Large intestine (tissue), 12 donors: ENCODE measurements at places on chromosomes 5 and 9. TPM values are rescaled to one million over a fixed set of nuclear protein-coding genes. Genes with fewer than 3 reads are reported as not detected.

SLC25A2 gene
- 0.04 TPM for polyA plus RNA-seq

MARCHF6 gene
- polyA plus RNA-seq, result 117 TPM

RGS7BP gene
- 1.1 TPM for polyA plus RNA-seq

RANBP17 gene
- polyA plus RNA-seq, result 5.8 TPM

ARL14EPL gene
- polyA plus RNA-seq, result not detected

PHYHD1 gene
- 19.0 TPM for polyA plus RNA-seq

PRSS3 gene
- polyA plus RNA-seq, result 97.9 TPM

MOB3B gene
- polyA plus RNA-seq, result 34.7 TPM

SLC27A4 gene
- polyA plus RNA-seq, result 33.7 TPM

TGFBI gene
- 99.6 TPM for polyA plus RNA-seq

CNTLN gene
- 4.5 TPM for polyA plus RNA-seq

FAT2 gene
- 0.75 TPM for polyA plus RNA-seq

PSAT1 gene
- 4.9 TPM for polyA plus RNA-seq

HBEGF gene
- 4.7 TPM for polyA plus RNA-seq

SUSD3 gene
- polyA plus RNA-seq, result 7.6 TPM

DNA sequence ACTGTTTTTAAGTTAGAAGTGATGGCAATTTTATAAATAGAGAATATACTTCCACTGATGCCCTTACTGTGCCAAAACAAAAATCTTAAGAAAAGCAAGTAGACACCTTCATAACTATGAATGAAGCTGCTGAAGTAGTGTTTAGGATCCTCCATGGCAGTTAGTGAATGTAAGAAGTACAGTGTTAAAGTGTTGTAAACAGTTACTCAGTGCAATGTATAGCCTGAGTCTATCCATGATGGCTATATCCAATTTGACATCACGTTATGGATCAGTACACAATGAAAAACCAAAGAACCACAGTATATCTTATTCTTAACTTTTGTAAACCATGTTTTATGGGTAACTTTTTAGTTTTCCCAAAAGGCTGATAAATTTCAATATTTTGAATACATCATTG lies 7.1 kb downstream of the CCNG1 start:
- H3K4me3 ChIP-seq, result no peak overlapping the region
- DNase-seq, result no peak
- H3K27ac ChIP-seq, result no peak overlapping the region
- no peaks in the 10 kb centered on the region for H3K27me3 ChIP-seq

DNA sequence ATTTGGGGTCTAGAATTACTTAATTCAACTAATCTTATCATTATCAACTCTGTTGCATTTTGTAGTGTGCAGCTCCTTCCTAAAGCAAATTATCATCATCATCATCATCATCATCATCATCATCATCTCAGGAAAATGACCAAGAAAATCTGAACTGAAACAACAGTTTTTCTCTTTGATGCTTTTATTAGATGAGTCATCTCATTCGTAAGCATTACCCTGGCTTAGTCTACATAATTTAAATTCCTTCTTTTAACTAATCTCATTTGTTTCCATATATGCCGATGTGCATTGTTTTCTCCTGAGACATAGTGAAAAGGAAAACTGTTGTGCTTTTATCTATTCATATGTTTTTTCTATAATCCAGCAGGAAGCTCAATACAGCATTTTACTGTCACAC lies 173.0 kb upstream of the PDE4D start:
- no peaks in the 10 kb centered on the region for H3K4me1 ChIP-seq
- H3K27ac ChIP-seq, result no peak overlapping the region
- no peaks in the 10 kb centered on the region for H3K27me3 ChIP-seq
- H3K36me3 ChIP-seq, result no peaks in the 10 kb centered on the region
- no peak for DNase-seq
- H3K4me3 ChIP-seq, result no peak overlapping the region

- no peaks in the 10 kb centered on the region for H3K27me3 ChIP-seq
- no peak overlapping the region for H3K4me3 ChIP-seq
- H3K36me3 ChIP-seq, result no peaks in the 10 kb centered on the region
- peaks cover 53% of the 10 kb centered on the region for H3K4me1 ChIP-seq
Observed at GRCh38 chr5:56412601-56413379, 179.7 kb upstream of the ANKRD55 start.

GRCh38 chr5:116078199-116078598 lies 6.6 kb upstream of the COMMD10 start:
- H3K36me3 ChIP-seq, result no peaks in the 10 kb centered on the region
- H3K4me1 ChIP-seq, result no peaks in the 10 kb centered on the region
- no peak overlapping the region for H3K4me3 ChIP-seq
- H3K27me3 ChIP-seq, result no peaks in the 10 kb centered on the region
- no peak overlapping the region for H3K27ac ChIP-seq
- no peak for DNase-seq

GRCh38 chr9:35646533-35647265 lies 4.0 kb downstream of the SIT1 start:
- peaks cover 4% of the 10 kb centered on the region for H3K4me1 ChIP-seq
- H3K27me3 ChIP-seq, result no peaks in the 10 kb centered on the region
- H3K36me3 ChIP-seq, result no peaks in the 10 kb centered on the region
- H3K4me3 ChIP-seq, result peak overlapping the region; percentile 73
- peak; percentile 94 for DNase-seq

GRCh38 chr5:129996896-129997295 lies 92.6 kb downstream of the CHSY3 start:
- H3K4me1 ChIP-seq, result no peaks in the 10 kb centered on the region
- no peaks in the 10 kb centered on the region for H3K27me3 ChIP-seq
- DNase-seq, result no peak
- no peak overlapping the region for H3K27ac ChIP-seq

GRCh38 chr9:34510497-34511468 lies 12.0 kb downstream of the ENHO start:
- peaks cover 4% of the 10 kb centered on the region for H3K4me1 ChIP-seq
- no peak overlapping the region for H3K27ac ChIP-seq
- H3K4me3 ChIP-seq, result no peak overlapping the region
- H3K36me3 ChIP-seq, result no peaks in the 10 kb centered on the region
- DNase-seq, result peak; percentile 13
- H3K27me3 ChIP-seq, result no peaks in the 10 kb centered on the region

DNA sequence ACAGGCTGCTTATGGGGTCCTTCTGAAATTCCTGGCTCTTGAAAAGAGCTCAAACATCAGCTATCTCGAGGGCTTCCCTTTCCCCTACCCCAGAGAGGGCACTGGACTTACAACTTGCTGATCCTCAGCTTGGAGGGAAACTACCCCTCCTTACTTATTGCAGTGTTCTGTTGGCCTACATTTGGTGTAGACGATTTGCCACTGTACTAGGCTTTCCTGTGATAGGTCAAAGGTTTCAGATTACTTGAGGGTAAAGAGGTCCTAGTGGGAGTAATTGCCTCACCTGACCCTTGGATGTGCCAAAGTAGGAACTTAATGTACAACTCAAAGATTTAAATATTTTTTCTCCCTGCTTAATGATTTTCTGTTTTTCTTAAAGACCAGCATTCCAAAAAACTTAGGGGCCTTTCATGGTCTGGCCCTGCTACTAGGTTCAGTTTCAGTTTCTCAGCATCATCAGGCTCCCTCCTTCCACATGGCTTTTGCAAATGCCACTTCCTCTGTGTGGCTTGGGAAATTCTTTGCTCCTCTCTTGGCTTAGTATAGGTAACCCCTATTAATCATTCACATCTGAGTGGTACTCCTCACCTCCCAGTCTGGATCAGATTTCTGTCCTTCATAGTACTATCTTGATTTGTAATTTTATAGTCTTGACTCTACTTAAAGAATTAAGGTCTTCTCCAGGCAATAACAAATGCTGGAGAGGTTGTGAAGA lies 32.4 kb downstream of the CYSTM1 start:
- no peak overlapping the region for H3K4me3 ChIP-seq
- peaks cover 5% of the 10 kb centered on the region for H3K4me1 ChIP-seq
- H3K27ac ChIP-seq, result no peak overlapping the region
- no peaks in the 10 kb centered on the region for H3K27me3 ChIP-seq

- peaks cover 8% of the 10 kb centered on the region for H3K36me3 ChIP-seq
- no peak overlapping the region for H3K27ac ChIP-seq
- no peak for DNase-seq
- no peaks in the 10 kb centered on the region for H3K27me3 ChIP-seq
- H3K4me1 ChIP-seq, result peaks cover 20% of the 10 kb centered on the region
Observed at GRCh38 chr9:109249615-109250014, 71.2 kb downstream of the EPB41L4B start.

DNA sequence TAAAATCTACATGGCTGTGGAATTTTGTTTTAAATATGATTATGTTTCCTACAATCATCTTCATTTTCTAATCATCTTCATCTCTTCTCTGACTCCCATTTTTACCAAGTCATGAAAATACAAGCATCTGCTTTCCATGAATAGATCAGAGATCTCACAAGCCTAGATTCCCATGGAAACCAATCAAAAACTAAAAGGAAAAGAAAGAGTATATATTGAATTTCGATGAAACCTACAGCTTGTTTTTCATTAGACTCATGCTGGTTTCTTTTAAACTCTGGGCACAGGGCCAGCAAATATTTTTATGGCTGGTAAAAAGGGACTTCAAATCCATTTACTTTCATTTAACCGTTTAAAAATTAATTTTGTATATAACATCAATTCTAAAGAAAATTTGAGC lies 51.2 kb downstream of the INVS start:
- H3K4me3 ChIP-seq, result no peak overlapping the region
- H3K36me3 ChIP-seq, result no peaks in the 10 kb centered on the region
- H3K27me3 ChIP-seq, result no peaks in the 10 kb centered on the region
- no peak overlapping the region for H3K27ac ChIP-seq

DNA sequence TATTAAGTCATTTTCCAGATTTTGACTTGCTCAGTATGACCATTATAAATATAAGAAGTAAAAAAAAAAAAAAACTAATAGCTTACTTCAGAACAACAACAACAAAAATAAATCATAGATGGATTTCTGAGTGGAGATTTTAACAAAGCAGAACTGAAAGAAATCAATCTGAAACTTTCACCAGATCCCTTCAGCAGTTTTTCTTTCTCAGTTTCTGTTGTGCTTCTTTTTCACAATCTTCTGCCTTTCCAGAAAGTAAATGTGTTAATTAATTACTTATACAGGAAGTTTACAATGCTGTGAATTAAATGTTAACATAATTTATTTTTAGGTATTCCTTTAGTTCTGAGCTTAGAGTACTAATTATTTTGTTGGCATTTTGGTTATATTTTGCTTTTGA lies 73.5 kb downstream of the CHSY3 start:
- no peak overlapping the region for H3K27ac ChIP-seq
- no peaks in the 10 kb centered on the region for H3K4me1 ChIP-seq
- H3K36me3 ChIP-seq, result no peaks in the 10 kb centered on the region
- no peak for DNase-seq
- H3K4me3 ChIP-seq, result no peak overlapping the region
- H3K27me3 ChIP-seq, result no peaks in the 10 kb centered on the region

DNA sequence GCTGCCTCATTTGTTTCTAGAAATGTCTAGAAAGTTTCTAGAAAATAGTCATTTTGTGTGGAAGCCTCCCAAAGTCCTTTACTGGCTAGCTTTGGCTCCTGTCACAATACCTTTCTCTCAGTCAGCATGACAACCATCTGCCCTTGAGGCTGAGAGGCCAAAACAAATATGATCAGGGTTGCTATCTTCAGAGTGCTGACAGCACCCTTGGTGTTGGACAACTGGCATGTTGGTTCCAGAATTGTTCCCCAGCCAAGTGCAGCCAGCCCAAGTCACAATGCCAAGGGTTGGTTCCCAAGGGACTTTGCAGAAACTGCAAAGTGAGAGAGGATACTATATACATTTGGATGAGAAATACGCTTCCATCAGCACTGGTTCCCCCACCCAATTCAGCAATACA lies 140.9 kb upstream of the GAS1 start:
- no peak overlapping the region for H3K27ac ChIP-seq
- no peaks in the 10 kb centered on the region for H3K4me1 ChIP-seq
- no peak overlapping the region for H3K4me3 ChIP-seq
- DNase-seq, result no peak
- H3K27me3 ChIP-seq, result no peaks in the 10 kb centered on the region

GRCh38 chr5:4780633-4781032 lies 359.5 kb upstream of the ADAMTS16 start:
- no peak for DNase-seq
- H3K27me3 ChIP-seq, result no peaks in the 10 kb centered on the region
- no peaks in the 10 kb centered on the region for H3K36me3 ChIP-seq
- no peak overlapping the region for H3K4me3 ChIP-seq

GRCh38 chr5:6914347-6914746 lies 201.1 kb downstream of the TENT4A start:
- H3K4me3 ChIP-seq, result no peak overlapping the region
- no peaks in the 10 kb centered on the region for H3K4me1 ChIP-seq
- DNase-seq, result no peak
- no peaks in the 10 kb centered on the region for H3K36me3 ChIP-seq
- no peaks in the 10 kb centered on the region for H3K27me3 ChIP-seq

GRCh38 chr5:204001-204400 lies 12.7 kb downstream of the LRRC14B start:
- H3K27me3 ChIP-seq, result no peaks in the 10 kb centered on the region
- H3K36me3 ChIP-seq, result peaks cover 28% of the 10 kb centered on the region
- H3K27ac ChIP-seq, result no peak overlapping the region
- DNase-seq, result no peak
- no peaks in the 10 kb centered on the region for H3K4me1 ChIP-seq
- H3K4me3 ChIP-seq, result no peak overlapping the region

- H3K27ac ChIP-seq, result no peak overlapping the region
- peaks cover 64% of the 10 kb centered on the region for H3K36me3 ChIP-seq
- no peak overlapping the region for H3K4me3 ChIP-seq
- no peak for DNase-seq
Observed at GRCh38 chr5:149500922-149501582, 50.2 kb downstream of the CSNK1A1 start.

DNA sequence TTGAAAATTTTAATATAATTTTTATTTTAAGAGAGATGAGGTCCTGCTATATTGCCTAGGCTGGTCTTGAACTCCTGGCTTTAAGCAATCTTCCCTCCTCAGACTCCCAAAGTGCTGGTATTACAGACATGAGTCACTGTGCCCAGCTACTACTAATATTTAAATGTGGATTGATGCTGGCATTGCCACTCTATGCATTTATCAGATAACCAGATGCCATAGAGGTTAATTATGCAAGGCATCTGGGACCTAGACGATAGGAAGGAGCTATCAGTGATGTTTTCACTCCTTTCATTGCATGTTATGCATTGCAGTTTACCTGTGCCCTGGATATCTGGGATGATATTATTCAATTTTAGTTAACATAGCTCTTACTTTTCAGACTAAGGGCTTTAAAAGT lies 127.0 kb downstream of the RPS23 start:
- H3K36me3 ChIP-seq, result no peaks in the 10 kb centered on the region
- DNase-seq, result no peak
- no peak overlapping the region for H3K27ac ChIP-seq
- no peak overlapping the region for H3K4me3 ChIP-seq
- H3K4me1 ChIP-seq, result no peaks in the 10 kb centered on the region

DNA sequence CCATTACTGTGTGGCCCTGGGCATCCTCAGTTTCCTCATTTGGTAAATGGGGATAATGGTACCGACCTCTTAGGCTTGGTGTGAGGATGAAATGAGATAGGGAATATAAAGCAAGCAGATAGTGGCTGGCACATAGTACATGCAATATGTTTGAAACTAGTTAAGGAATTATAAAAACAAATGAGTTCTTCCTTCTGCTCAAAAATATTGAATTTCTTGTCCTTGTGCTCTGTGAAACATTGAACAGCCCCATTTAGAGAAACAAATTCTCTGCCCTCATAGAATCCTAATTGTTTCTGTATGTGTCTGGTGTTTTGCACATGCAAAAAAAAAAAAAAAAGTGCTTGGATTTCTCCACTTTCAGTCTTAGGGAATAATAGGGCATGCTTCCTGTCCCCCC lies 39.7 kb downstream of the PTCD2 start:
- H3K4me1 ChIP-seq, result no peaks in the 10 kb centered on the region
- no peaks in the 10 kb centered on the region for H3K27me3 ChIP-seq
- no peak for DNase-seq
- H3K27ac ChIP-seq, result no peak overlapping the region
- H3K4me3 ChIP-seq, result no peak overlapping the region

GRCh38 chr5:33401482-33402390 lies 39.0 kb upstream of the TARS1 start:
- H3K4me3 ChIP-seq, result no peak overlapping the region
- no peaks in the 10 kb centered on the region for H3K27me3 ChIP-seq
- H3K36me3 ChIP-seq, result no peaks in the 10 kb centered on the region
- H3K27ac ChIP-seq, result no peak overlapping the region
